Kasumi-1 (cell line): ENCODE measurements at places on chromosomes 11 and 22.

- no peak for DNase-seq
Observed at GRCh38 chr22:37080838-37081237, 28.7 kb downstream of the TMPRSS6 start.

- peak; percentile 45 for DNase-seq
Observed at GRCh38 chr22:36301384-36301828, 48.5 kb downstream of the APOL1 start.

GRCh38 chr22:25745341-25746011 is 3.5 kb downstream of the MYO18B start:
- no peak for DNase-seq

DNA sequence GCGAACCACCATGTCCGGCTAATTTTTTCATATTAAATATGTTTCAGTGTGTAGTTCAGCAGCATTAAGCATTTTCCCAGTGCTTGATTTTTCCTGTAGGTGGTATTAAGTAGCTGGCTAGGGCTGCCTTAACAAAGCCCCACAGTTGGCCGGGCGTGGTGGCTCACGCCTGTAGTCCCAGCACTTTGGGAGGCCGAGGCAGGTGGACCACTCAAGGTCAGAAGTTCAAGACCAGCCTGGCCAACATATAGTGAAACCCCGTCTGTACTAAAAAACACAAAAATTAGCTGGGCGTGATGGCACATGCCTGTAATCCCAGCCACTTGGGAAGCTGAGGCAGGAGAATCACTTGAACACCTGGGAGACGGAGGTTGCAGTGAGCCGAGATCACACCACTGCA is 33.5 kb upstream of the TOLLIP start:
- DNase-seq = no peak

- DNase-seq = no peak
Observed at GRCh38 chr22:18120857-18121256, 10.2 kb downstream of the TUBA8 start.

DNA sequence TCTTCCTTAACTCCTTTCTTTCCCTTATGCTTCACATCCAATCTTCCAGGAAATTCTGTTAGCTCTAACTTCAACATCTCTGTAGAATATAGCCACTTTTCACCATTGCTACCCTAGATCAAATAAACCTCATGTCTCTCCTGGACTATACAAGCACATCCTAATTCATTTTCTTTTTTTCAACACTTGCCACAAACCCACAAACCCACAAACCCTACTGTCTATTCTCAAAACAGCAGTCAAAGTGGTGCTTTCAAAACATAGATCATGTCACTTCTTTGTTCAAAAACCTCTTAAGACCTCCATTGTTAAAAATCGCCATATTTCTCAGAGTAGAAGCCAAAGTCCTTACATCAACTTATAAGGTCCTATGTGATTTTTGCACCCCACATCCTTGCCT is 94.3 kb downstream of the PIWIL4 start:
- DNase-seq = no peak

GRCh38 chr22:40552070-40552469 is 84.4 kb downstream of the MRTFA start:
- DNase-seq = no peak

DNA sequence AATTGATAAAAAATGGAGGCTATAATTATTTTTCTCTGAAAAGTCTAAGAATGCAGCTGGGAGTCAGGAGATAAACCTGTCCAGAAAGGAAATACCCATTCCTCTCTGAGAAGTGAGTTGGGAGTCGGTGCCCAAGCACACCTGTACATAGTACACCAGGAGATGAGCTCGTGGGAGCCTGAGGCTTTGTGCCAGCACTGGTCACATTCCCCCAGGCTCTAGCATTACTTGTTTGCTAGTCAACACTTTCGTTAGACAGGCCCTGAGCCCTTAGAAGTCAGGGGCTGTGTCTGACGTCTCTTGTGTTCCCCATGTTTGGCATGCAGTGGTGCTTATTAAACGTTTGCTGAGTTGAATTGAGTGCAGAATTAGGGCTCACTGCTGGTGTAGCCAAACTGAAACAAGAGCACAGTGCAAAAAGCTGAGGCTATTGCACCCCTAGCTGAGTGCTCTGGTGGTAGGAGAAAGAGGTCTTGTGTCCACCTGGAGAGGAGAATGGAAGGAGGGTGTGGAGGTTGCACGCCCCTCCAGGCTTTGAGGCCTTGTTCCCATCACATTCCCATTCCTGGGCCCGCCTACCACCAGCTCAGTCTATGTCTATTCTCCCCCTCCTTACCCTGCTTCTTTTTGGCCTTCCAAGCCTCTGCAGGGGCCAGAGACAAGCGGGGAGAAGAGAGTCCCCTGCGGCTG is 6.8 kb downstream of the ROBO4 start:
- DNase-seq = no peak

GRCh38 chr11:34859496-34859895 is 56.7 kb downstream of the APIP start:
- DNase-seq = no peak

DNA sequence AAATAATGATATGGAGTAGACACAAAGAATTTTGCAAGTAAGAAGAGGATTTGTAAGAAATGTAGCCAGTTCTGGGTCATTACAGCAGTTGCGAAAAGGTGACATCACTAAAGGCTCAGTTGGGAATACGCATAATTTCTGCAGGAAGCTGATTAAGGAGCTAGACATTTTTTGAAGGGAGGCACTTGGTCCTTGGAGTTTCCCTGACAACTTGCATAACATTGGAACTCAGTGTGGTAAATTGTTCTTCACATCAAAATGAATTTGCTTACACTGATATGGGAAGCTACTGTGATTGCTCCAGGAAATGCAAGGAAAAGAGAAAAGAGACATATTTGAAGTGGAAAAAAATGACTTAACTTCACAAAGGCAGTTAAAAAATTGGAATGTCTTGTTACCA is 626.1 kb downstream of the NELL1 start:
- no peak for DNase-seq

GRCh38 chr11:76768088-76768908 is 14.9 kb upstream of the TSKU start:
- peak; percentile 97 for DNase-seq

DNA sequence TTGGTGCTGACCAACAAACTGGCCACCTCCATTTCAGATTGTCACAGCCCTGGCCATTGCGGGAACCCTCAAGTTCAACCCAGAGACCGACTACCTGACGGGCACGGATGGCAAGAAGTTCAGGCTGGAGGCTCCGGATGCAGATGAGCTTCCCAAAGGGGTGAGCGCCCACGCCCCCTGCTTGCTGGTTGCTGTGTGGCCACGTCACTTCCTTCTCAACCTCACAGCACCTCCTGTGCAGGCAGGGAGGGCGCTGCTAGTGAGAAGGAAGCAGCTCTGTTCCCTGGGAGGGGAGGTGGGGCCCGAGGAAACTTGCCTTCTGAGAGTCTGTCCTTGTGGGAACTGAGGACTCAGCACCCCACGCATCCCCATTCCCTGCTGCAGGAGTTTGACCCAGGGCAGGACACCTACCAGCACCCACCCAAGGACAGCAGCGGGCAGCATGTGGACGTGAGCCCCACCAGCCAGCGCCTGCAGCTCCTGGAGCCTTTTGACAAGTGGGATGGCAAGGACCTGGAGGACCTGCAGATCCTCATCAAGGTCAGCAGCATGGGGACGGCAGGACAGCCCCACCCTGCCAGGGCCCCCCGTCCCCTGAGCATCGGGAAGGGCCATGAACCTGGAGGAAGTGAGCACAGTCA is 19.3 kb downstream of the POLR3H start:
- DNase-seq = peak; percentile 89

DNA sequence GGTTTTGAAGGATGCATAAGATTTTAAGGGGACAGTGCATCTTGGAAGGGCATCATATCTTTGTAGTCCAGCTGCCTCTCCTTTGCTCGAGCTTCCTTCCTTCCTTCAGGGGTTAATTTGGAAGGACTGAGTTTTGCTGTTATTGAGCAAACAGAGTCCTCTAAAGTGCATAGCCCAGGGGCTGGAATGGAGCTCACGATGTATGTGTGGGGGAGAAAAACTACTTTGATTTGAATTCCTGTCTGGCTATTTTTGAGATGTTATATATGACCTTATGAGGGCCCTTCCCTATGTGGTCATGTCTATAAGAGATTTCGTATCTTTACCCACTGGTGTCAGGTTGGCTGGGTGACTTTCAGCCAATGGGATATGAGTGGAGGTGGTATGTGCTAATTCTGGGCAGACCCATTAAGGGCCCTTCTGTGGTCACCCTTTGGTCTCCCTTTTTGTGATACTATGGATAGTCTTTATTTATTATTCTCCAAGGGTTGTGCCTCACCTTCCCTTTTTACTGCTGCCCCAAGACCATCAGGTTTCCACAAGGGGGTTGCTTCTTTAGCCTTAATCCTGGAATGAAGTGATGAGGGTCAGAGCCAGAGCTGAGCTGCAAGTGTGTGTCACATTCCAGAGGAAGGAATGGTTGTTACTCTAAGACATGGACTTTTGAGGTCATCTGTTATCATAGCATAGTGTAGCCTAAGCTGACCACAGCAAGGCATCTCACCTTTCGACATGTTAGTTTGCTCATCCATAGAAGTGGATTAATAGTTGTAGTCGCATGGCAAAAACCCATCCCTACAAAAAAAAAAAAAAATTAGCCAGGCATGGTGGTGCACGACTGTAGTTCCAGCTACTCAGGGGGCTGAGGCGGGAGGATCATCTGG is 54.6 kb downstream of the LRRC74B start:
- DNase-seq = no peak

DNA sequence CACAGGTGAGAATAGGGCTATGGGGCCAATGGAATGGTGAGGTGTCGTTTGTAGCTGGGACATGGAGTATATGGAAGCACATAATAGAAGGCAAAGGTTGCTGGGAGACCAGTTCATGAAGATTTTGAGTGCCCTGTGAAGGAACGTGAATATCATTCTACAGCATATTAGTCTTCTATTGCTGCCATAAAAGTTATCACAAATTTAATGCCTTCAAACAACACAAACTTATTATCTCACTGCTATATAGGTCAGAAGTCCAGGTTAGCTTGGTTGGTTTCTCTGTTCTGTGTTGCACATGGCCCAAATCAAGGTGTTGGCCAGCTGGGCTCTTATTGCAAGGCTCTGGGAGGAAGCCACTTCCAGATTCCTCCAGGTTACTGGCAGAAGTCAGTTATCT is 110.6 kb downstream of the SYN3 start:
- no peak for DNase-seq

DNA sequence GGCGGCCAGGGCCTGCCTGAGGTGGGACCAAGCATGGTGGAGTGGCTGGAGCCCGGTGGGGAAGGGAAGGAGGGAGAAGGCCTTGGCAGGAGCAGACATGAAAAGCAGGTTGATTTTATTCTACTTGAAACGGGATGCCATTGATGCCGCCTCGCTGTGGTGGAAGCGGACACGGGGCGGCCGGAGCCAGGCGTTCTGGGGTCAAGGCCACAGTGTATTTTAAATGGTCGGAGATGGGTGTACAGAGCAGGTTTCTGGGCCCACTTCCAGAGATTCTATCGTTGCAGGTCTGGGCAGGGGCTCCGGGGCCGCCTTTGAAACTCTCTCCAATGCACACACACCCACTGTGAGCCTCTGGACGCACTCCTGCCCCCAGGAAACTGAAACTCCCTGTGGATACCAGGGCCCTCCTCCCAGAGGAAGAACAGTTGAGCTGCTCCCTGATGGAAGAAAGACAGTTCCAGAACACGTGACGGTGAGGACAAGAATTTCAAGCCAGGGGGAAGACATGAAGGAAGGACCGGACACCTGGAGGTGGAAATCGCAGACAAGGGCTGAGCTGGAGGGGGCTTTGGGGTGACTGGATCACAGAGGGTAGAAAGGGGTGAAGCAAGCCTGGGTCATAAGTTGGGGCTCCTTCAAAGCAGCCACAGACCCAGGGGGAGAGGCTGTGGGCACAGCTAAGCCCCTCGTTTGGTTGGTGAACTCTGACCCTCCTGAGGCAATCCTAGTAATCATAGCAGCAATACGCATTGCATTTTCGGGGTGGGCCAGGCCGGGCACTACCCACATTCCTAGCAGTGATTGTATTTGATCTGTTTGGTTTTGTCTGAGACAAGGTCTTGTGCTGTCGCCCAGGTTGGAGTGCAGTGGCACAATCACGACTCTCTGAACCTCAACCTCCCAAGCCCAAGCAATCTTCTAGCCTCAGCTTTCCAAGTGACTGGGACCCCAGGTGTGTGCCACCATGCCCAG is 12.3 kb upstream of the LINC01488 start:
- DNase-seq = no peak

DNA sequence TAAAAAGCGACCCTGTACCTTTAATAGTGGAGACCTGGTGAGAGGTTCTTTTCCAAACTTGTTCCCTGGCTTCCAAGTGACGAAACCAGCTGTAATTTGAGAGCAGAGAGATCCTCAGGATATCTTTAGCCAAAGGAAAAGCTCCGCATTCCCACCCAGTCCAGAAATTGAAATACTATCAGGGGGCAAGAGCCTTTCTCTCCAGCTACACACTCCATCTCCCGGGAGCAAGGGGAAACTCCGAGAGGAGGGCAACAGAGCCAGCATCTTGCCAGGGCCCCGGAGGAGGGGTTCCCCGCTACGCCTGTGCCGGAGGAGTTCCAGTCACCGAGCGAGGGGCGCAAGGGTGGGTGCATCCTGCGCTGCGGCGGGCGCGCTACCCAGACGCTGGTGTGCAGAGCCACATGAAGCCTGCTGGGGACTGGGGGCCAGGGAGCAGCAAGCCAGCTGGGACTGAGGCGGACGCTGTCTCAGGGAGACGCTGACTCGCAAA is at the start of gene FIBIN:
Gene FIBIN (plus strand): TSS at position 148 of the 493 bp plus-strand sequence. CDS start 415 bp downstream, outside the sequence.
- DNase-seq = no peak

- no peak for DNase-seq
Observed at GRCh38 chr11:47234669-47235100, 13.9 kb downstream of the ACP2 start.

- no peak for DNase-seq
Observed at GRCh38 chr11:27087432-27087831, 46.8 kb downstream of the BBOX1 start.

DNA sequence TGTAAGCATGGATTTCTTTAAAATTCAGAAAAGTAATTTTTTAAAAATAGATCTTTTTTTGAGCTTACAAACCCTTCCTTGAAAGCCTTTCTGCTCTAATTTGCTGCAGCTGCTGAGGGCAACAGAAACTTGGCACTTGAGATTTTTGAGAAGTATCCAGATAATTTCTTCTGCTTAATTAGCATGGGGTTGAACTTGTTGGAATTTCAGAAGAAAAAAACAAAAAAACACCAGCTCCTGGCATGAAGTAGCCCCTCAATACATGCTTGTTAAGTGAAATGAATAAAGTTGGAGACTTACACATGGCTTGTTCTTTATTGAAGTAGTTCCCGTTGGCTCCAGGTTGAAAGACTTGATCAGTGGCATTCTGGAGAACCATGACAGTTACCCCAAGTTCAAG is 331.4 kb upstream of the RAG2 start:
- no peak for DNase-seq
